Stimulated activated CD4-positive, alpha-beta T cell treated with anti-CD3 and anti-CD28 coated beads, TNF-alpha, amount 100 ng/mL, for 4 hours (primary cell): ENCODE measurements at places on chromosomes 2 and 18.

GRCh38 chr2:65231121-65231520 is 3.5 kb downstream of the ACTR2 start:
- DNase-seq = no peak

- DNase-seq = no peak
Measured at GRCh38 chr2:86000938-86001312, 104.8 kb downstream of the POLR1A start.

GRCh38 chr2:233772583-233772982 is 5.5 kb upstream of the MROH2A start:
- no peak for DNase-seq

DNA sequence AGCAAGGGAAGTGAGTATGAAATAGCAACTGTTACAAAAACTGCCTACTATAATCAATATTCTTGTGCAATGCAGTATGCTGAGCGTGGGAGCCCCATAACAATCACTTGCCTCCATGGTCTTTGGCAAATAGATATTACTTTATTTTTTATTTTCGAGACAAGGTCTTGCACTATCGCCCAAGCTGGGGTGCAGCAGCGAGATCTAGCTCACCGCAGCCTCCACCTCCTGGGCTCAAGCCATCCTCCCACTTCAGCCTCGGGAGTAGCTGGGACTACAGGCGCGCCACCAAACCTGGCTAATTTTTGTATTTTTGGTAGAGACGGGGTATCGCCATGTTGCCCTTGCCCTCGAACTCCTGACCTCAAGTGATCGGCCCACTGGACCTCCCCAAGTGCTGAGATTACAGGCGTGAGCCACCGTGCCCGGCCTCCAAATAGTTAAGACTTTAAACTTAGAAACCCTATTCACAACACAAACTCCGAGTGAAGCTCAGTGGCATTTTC is 1.2 kb upstream of the CCNT2 start:
- no peak for DNase-seq

DNA sequence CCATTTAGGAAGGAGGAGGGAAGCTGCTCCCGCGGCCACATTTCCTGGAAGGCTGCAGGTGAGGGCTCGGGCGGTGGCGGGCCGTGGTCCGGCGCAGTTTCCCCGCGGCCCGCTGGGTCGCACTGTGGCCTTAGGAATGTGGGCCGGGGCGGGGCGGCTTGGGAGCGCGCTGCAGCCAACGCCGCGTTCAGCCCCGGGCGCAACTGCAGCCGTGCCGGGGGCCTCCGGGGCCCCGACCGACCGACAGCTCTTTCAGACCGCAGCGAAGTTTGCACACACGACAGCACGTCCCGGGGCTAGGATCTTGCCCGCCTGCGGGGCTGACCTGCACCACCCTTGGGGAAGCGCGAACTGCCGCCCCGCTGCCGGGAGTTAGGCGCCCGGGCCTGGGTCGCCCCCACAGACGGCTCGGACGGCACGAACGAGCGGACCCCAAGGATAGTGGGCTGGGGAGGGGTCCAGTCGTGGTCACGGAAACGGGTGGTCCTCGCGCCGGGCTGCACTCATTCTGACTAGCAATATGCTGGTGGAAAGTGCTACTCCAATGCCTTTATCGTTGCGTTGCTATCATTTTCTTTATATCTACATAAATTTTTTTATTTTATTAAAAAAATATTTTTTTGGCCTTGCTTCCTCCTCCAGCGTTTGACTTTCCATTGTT is 69.9 kb upstream of the DLX2 start:
- peak; percentile 56 for DNase-seq

DNA sequence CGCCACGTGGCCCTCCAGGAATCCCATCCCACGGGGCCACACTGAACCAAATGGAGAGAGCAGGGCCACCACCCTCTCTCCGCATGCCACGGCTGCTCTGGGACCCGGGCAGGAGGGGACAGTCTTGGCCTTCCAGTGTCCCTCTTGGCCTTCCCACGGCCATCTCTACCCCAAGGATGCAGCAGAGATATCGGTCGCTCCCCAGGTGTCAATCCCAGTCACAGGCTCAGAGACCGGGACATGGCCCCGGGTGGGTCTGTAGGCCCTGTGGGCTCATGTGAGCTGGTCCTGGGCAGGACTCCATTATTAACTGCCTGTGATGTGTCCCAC is 15.3 kb downstream of the CAPN10 start:
- no peak for DNase-seq

DNA sequence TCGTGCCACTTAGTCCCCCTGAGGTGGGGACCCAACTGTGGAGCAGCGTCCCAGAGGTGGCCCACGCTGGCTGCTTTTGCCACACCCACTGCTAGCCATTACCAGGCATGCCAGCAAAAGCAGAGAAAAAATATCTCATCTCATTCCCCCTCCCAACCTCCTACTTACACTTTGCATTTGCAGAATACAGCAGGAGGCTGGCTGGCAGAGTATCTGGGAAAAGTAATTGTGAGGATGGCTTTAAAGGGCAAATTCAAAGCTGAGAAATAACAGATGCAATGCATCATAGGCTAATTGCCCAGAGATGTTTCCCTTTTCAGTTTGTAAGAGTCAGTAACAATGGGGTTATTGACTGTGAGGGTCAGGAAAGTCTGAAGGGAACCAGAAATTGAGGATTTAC is 438.1 kb upstream of the DSEL start:
- DNase-seq = no peak

- no peak for DNase-seq
Measured at GRCh38 chr2:60216452-60216995, 336.9 kb downstream of the BCL11A start.

DNA sequence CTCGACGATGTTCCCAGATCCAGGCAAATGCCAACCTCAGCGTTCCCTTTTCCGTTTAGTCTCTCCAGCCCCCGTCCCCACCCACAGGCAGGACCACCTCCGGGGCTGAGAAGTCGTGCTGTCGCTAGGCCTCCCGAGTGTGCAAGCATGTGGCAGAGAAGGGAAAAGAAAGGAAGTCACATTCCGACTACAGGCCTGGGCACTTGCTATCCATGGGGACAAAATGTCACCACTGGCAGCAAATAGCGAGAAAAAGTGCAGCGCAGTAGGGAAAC is 420 bp downstream of the PIGN start:
- no peak for DNase-seq

DNA sequence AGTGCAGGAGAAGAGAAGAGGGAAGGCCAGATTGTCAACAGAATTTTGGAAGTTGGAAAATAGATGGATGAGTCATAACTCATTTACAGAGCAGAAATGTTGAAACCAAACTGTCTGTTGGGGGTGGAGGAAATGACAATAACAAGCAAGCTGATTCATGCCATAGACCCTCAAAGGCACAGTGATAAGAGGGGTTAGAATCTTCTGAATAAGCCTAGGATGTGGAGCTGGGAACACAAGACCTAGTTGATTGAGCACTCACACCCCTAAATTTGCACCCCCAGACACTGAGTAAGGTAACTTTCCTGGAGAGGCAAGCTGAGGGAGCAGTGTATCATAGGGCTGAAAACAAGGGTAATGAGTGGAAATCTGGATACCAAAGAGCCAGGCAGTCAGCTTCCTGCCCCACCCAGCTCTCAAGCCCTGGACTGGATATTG is 141.4 kb downstream of the SCG2 start:
- no peak for DNase-seq

DNA sequence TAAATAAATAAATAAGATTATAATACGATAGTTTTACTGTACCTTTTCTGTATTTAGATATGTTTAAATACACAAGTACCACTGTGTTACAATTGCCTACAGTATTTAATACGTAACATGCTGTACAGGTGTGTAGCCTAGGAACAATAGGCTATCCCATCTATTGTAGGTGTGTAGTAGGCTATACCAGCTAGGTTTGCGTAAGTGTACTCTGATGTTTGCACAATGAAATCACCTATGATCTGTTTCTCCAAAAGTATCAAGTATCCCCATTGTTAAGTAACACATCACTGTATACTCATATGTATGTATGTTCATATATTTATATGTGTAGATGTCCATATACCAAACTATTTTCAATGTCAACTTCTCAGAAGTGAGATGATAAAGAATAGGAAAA is 118.2 kb upstream of the RND3 start:
- DNase-seq = no peak

GRCh38 chr2:228747483-228747882 is 523.6 kb downstream of the PID1 start:
- DNase-seq = no peak

DNA sequence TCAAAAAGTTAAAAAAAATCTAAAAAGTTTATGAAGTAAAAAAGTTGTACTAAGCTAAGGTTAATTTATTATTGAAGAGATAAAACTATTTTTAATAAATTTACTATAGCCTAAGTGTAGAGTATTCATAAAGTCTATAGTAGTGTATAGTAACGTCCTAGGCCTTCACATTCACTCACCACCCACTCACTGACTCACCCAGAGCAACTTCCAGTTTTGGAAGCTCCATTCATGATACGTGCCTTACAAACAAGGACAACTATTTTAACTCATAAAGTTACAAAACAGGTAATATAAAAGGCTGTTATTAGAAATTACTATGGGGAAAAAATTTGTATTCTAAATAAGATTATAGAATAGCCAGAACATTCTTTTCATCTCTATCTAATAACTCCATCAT is 158.9 kb upstream of the FN1 start:
- DNase-seq = no peak

GRCh38 chr2:237874585-237875161 is 15.2 kb downstream of the RAMP1 start:
- no peak for DNase-seq

DNA sequence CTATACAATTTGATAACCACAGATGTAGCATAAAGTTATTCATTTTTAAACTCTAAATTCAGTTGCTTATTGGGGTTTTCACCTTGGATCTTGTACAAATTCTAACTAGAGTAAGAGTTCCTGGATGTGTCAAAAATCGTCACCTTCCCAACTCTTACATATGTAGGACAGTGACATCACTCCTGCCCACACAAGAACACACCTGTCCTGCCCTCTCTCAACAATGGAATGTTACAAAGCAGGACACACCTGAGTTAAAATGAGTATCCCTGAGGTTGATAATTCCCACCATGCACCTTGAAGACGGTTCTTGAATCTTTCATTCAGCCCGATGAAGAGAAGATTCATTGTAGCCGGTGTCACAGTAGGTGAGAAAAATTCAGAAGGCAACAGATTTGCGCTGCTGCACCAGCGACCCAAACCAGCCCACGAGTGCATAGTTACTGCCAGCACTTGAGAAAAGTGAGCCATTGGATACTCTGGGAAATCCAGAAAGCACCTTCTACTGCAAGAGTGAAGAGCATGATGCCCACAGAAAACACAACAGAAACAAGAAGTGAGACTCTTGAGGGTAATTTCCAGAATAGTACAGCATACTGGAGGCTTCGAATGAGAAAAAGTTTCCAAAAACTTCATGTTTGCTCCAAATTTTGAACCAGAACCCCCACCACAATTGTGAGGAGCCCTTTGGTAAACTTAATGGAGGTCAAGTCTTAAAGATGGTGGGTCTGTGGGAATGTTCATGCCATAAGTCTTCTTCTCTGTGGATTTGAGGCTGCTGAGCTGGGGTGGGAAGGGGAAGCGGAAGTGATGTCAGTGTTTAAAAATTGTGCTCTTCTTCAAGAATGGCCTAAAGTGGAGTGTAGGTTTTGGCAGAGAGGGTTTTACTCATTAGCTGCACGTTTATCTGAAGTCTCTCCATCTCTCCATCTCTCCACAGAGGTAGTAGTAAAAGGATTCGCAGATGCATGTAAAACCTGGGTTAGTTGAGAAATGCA is 34.7 kb upstream of the ADAM23 start:
- DNase-seq = no peak

DNA sequence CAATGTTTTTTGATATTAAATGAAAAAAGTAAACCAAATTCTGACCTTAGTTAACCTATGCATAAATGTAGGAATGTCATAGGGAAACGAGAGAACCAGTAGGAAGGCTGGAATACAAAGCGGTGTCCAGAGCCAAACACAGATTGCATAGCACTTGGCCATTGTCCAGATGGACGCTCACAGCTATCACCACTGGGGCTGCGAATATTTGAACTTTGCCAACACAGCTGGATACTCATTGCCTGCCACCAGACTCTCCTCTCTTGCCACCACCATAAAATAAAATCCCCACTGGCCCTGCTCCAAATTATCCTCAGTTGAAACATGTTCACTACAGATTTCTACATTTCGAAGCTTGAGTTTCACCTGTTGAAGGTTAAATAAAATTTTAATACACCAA is 159.3 kb upstream of the GULP1 start:
- no peak for DNase-seq

DNA sequence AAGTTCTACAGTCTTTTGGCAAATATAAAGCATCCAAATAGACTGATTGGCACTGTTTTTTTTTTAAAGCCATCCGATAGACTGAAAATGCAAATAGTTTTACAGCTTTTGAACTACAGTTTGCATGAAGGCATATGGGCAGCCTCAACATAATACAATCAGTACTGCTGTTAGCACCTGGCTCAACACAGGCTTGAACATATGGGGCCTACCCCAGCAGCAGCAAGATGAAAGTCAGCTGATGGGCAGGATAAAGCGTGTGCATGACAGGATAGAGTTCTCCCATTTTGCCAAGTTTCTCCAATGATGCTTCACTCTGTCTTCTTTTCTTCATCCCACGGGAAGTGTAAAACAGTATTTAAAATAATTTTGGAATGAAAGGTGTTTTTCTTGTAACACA is 1.3 kb upstream of the AKAIN1 start:
- DNase-seq = no peak

DNA sequence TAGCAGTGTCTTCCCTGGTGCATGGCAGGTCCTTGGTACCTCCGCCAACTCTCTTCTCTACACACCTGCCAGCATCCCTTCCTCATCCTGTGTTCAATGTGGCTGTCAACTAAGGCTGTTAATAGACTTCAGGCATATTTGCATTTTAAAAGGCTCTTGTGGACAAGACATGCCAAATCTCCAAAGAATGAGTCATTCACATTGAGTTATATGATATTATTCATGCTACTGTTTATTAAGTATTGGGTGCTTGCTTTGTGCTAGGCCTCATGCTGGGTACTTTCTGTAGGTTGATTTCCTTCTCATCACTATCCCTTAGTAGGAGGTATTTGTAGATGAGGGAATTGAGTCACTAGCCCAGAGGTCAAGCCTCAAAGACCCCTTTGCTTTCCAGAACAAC is 5.2 kb downstream of the MYO1B start:
- DNase-seq = no peak

DNA sequence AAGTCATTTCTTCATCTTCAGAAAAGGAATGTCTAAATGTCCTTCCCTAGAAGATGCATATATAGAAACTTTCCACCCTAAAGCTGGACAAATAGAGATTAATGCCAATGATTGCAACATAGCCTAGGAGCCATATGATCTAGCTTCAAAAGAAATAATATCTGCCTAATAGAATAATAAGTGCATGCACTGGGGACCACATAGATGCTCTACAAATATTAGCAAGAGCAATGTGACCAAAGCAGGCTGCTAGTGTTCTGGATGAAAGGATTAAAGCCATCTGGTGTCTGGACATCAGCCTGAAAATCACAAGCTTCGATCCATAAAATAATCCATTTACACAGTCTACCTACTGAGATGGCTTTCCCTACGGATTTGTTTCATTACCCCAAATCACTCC is 280.1 kb upstream of the KLHL14 start:
- DNase-seq = no peak
